ENCODE measurements at places on chromosomes 11 and 22. TPM values are rescaled to one million over a fixed set of nuclear protein-coding genes. Genes with fewer than 3 reads are reported as not detected.

DNA sequence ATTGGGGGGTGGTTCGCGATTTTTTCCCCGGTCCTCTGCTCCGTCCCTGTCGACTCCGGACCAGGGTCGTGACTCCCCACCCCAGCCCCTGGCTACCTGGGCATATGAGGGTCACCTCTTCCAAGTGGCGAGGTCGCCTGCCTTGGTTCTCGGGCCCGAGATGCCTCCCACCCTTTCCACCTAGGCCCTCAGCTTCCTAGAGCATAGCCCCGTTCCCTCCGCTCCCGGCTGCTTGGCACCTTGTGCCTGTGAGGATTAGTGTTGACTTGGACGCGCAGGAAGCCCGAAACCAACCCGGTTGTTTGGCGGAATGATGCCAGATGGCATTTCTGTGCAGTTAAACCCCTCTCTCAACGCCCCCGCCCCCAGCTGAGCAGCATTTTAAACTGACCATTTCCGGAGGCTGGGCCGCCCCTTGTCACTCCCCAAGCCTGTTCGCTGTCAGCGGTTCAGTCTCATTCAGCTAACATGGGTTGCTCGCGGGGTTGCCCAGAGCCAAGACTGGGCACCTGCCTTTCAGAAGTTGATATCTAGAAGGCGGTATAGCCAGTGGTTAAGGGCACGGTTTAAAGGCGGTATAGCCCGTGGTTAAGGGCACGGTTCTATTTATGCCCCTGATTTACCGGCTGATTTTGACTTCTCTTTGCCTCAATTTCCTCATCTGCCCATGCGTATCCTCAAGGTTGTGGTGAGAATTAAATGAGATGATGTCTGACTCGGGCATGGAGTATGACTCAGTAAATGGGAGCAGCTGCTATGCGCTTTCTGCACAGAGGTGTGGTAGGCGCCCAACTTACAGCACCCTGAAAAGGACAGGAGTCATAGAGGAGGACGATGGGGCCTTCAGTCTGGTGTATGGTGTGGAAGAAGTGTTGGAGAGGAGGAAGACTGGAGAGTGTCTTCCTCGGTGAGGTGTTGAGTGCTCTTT is 639 bp downstream of the INCENP start:
- peak overlapping the region; percentile 78 for H3K4me3 ChIP-seq
- DNase-seq: peak; percentile 27
- peaks cover 9% of the 10 kb centered on the region for H3K36me3 ChIP-seq
- H3K27ac ChIP-seq: peak overlapping the region; percentile 88

GRCh38 chr11:17021511-17021910 is 7.3 kb upstream of the PLEKHA7 start:
- H3K4me3 ChIP-seq: no peak overlapping the region
- no peaks in the 10 kb centered on the region for H3K4me1 ChIP-seq
- H3K27me3 ChIP-seq: no peaks in the 10 kb centered on the region
- no peak overlapping the region for H3K27ac ChIP-seq
- no peak for DNase-seq

- no peaks in the 10 kb centered on the region for H3K36me3 ChIP-seq
- H3K27ac ChIP-seq: no peak overlapping the region
- DNase-seq: no peak
- peaks cover 2% of the 10 kb centered on the region for H3K27me3 ChIP-seq
- no peak overlapping the region for H3K4me3 ChIP-seq
- no peaks in the 10 kb centered on the region for H3K4me1 ChIP-seq
These were observed 11.8 kb downstream of the ANO9 start for GRCh38 chr11:429931-430456.

GRCh38 chr11:73759610-73760134 is 1.2 kb downstream of the RAB6A start:
- peak overlapping the region; percentile 98 for H3K4me3 ChIP-seq
- H3K27ac ChIP-seq: peak overlapping the region; percentile 83
- H3K4me1 ChIP-seq: no peaks in the 10 kb centered on the region
- peak; percentile 34 for DNase-seq

DKK3 gene
- total RNA-seq: 1,064 TPM

CFAP68 gene
- total RNA-seq: 19.3 TPM

GRCh38 chr11:86948733-86949132 is 6.5 kb downstream of the FZD4 start:
- peaks cover 4% of the 10 kb centered on the region for H3K36me3 ChIP-seq
- DNase-seq: no peak
- H3K4me3 ChIP-seq: no peak overlapping the region
- H3K27ac ChIP-seq: no peak overlapping the region
- peaks cover 5% of the 10 kb centered on the region for H3K4me1 ChIP-seq

- H3K27ac ChIP-seq: peak overlapping the region; percentile 46
- H3K36me3 ChIP-seq: no peaks in the 10 kb centered on the region
- no peaks in the 10 kb centered on the region for H3K27me3 ChIP-seq
- peaks cover 5% of the 10 kb centered on the region for H3K4me1 ChIP-seq
These were observed 452 bp downstream of the BIRC3 start for GRCh38 chr11:102317768-102318103.

- H3K27me3 ChIP-seq: no peaks in the 10 kb centered on the region
- no peak for DNase-seq
- peaks cover 26% of the 10 kb centered on the region for H3K4me1 ChIP-seq
- H3K27ac ChIP-seq: peak overlapping the region; percentile 96
- no peak overlapping the region for H3K4me3 ChIP-seq
These were observed 54.0 kb upstream of the CD44 start for GRCh38 chr11:35084817-35085440.

- no peak overlapping the region for H3K27ac ChIP-seq
- no peak overlapping the region for H3K4me3 ChIP-seq
- DNase-seq: no peak
- H3K4me1 ChIP-seq: no peaks in the 10 kb centered on the region
- peaks cover 5% of the 10 kb centered on the region for H3K27me3 ChIP-seq
These were observed 2.2 kb downstream of the APOBEC3A start for GRCh38 chr22:38959590-38959989.

C22orf42 gene
- total RNA-seq: not detected

DNA sequence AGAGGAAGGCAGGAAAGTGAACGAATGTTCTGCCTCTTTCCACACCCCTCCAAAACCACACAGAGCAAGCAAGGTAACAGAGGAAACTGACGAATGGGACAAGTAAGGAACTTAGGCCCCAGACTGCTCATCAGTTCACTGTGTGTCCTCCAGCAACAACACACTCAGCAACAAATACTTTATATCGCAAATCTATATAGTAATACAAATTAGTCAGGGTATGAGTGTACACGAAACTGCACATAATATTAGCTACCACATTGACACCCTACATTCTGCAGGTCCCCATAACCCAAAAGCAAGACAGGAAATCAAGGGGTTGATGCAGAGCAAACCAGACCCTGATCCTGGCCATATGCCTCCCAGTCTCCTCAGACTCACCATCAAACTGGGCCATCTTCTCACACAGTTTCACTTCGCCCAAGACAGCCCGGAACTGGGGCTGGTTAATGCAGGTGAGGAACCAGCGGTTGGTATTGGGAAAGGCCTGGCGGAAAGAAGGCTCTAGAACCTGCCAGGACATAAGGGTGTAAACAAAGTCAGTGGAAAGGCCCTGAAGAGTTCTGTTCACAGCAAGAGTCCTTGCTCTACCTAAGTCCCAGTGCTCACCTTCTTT is 6.6 kb downstream of the EEF1G start:
- H3K4me1 ChIP-seq: peaks cover 11% of the 10 kb centered on the region
- no peak overlapping the region for H3K27ac ChIP-seq
- peaks cover 22% of the 10 kb centered on the region for H3K36me3 ChIP-seq
- H3K4me3 ChIP-seq: no peak overlapping the region

DNA sequence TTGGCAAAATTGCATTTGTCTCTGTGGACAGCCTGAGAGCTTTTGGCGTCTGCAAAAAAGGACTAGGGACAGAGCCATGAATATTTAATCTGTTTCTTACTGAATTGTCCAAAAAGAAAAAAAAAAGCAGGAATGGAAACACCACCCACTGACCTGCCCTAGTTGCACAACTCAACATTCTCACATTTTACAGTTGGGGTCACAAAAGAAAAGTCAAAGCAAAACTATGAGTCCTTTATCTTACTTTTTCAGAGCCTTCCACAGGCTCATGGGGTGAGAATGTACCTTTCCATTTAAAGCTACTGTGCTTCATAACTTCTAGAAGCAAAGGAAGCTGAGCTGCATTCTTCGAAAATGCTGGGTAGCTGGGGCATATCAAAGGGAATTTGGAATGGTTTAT is 225.7 kb downstream of the FAM76B start:
- no peak overlapping the region for H3K4me3 ChIP-seq
- no peaks in the 10 kb centered on the region for H3K4me1 ChIP-seq
- no peaks in the 10 kb centered on the region for H3K27me3 ChIP-seq
- H3K27ac ChIP-seq: no peak overlapping the region

ADM2 gene
- total RNA-seq: 5.8 TPM

ENDOD1 gene
- total RNA-seq: 33.4 TPM

IGLL1 gene
- not detected for total RNA-seq

TNNI2 gene
- total RNA-seq: not detected
